Gastrocnemius medialis (tissue), 4 donors: ENCODE measurements at places on chromosomes 16 and 17.
A peak's percentile ranks its signal among the peaks of the same experiment; 100 is the strongest.

- no peak for DNase-seq
- H3K36me3 ChIP-seq: peaks cover 29% of the 10 kb centered on the region
- H3K27ac ChIP-seq: no peak overlapping the region
- H3K4me3 ChIP-seq: no peak overlapping the region
- H3K27me3 ChIP-seq: no peaks in the 10 kb centered on the region
- peaks cover 13% of the 10 kb centered on the region for H3K4me1 ChIP-seq
Measured at GRCh38 chr17:64491034-64491860, 5.6 kb downstream of the POLG2 start.

GRCh38 chr16:57723170-57723569, 12.4 kb upstream of the KATNB1 start:
- no peaks in the 10 kb centered on the region for H3K4me1 ChIP-seq
- H3K27ac ChIP-seq: no peak overlapping the region
- H3K36me3 ChIP-seq: no peaks in the 10 kb centered on the region
- no peak for DNase-seq
- H3K4me3 ChIP-seq: no peak overlapping the region

DNA sequence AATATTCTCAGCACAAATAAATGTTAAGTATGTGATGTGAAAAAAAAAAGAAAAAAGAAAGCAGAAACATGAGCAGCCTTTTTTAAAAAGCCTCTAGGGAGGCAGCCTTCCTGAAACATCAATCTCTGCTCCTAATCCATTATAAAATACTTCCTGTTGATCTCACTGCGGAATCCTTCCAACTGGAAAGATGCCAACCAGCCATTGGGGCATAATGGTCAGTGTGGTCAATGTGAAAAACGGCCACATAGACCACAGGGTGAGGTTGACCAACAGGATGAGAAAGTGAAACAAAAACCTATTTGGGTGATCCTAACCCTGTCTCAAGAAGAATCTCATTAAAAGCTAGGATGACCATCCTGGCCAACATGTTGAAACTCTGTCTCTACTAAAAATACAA, 26.1 kb upstream of the ABCA8 start:
- DNase-seq: peak; percentile 46
- no peaks in the 10 kb centered on the region for H3K4me1 ChIP-seq
- H3K27me3 ChIP-seq: no peaks in the 10 kb centered on the region
- H3K36me3 ChIP-seq: peaks cover 35% of the 10 kb centered on the region

GRCh38 chr17:8056232-8056975, 17.5 kb downstream of the ALOX15B start:
- H3K4me1 ChIP-seq: no peaks in the 10 kb centered on the region
- peak; percentile 16 for DNase-seq
- H3K36me3 ChIP-seq: no peaks in the 10 kb centered on the region
- H3K4me3 ChIP-seq: no peak overlapping the region

DNA sequence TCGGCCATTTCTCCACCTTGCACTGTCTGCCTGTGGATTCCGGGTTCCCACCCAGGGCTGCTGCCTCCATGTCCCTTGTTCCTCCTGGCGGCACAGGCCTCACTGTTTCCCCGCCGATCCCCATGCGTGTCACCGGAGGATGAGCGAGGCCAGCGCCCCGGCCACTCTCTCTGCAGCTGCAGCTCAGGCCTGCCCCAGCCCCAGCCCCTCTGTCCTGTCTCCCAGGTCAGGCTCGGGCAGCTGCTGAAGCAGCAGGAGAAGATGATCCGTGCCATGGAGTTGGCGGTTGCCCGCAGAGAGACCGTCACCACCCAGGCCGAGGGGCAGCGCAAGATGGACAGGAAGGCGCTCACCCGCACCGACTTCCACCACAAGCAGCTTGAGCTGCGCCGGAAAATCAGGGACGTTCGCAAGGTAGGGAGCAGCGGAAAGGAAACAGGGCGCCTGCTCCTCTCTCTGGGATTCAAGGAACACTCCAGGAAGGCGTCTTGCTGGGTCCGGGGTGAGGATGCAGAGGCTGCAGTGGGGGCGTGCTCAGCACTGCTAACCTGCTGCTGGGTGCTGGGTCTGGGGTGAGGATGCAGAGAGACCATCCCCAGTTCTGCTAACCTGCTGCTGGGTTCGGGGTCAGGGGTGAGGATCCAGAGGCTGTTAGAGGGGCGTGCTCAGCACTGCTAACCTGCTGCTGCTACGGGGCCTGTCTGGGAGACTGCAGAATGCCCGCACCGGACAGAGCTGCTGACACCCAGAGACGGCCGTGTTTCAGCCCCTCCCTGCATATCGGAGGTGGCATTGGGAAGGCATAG, 6.1 kb upstream of the GAA start:
- H3K27ac ChIP-seq: no peak overlapping the region
- no peak overlapping the region for H3K4me3 ChIP-seq
- no peak for DNase-seq
- H3K4me1 ChIP-seq: no peaks in the 10 kb centered on the region
- H3K36me3 ChIP-seq: no peaks in the 10 kb centered on the region
- no peaks in the 10 kb centered on the region for H3K27me3 ChIP-seq

DNA sequence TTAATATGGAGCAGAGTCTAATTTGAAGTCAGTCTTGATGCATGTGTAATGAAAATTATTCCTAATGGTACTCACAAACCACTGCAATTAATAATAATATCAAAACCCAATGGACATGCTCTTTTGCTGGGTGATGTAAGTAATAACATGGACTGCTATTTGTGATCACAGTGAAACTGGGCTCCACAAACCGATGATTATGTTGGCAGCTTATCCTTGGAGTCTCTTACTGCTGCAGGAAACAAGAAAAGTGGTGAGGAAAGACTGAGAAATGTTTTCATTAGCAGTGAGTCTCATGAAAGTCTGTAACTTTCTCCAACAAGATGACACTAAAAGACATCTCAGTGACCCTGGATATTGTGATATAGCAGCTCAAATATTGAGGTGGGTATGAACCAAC, 45.2 kb downstream of the TMEM100 start:
- no peaks in the 10 kb centered on the region for H3K27me3 ChIP-seq
- no peaks in the 10 kb centered on the region for H3K36me3 ChIP-seq
- no peaks in the 10 kb centered on the region for H3K4me1 ChIP-seq
- no peak overlapping the region for H3K4me3 ChIP-seq
- DNase-seq: no peak

DNA sequence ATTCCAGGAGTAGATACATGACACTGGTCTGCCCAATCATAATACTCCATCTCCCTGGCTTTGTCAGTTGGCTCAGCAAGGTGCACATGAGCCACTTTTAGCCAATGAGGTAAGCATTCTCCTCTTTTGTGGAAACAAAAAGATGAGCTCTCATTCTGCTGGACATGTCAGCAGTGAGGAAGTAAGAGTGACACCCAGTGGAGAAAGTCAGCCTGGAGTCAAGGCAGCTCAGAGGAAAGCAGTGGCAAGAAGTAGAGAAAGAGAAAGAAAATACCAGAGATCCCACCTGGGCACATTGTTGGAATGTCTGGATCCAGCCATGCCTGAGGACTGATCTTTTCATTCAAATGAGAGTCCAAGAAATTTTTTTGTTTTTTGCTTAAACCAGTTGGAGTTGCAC, 496.9 kb upstream of the C16orf82 start:
- no peaks in the 10 kb centered on the region for H3K4me1 ChIP-seq
- H3K36me3 ChIP-seq: no peaks in the 10 kb centered on the region
- no peak overlapping the region for H3K27ac ChIP-seq
- H3K27me3 ChIP-seq: no peaks in the 10 kb centered on the region
- H3K4me3 ChIP-seq: no peak overlapping the region
- DNase-seq: no peak

DNA sequence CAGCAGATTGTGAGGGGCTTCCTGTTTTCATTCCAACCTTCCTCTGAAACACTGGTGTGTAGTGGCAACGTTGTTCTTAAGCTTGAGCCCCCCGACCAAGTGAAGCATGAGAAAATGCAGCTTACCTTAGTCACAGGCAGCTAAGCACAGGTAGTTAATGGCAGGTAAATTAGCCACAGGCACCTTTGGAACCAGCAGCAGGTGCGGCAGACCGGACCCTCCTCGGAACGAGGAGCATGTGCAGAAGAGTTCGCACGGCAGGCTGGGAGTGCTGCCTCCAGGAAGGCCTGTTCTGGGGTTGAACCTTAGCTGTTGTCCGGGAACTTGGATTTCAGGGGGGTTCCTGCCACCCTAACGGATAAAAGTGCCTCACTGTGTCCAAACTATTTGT, 7.2 kb upstream of the IRF8 start:
- peaks cover 14% of the 10 kb centered on the region for H3K27me3 ChIP-seq
- no peak overlapping the region for H3K4me3 ChIP-seq
- DNase-seq: no peak

DNA sequence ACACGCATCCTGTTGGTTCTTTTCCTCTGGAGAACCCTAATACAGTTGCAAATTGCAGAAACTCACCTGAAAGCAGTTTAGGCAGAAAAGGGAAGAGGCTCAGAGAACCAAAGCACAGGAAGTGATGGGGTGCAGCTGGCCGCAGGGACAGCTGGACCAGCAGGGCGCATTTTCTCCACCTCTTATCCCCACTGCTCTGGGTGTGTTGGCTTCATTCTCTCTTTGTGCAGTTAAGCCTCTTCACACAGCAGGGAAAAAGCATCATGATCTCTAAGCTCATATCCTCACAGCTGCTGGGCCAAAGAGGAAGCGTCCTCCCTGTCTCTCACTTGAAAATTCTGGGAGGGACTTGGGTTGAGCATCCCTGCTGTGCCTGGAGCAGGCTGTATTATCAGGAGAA, 20.0 kb upstream of the LRRC75A start:
- no peak for DNase-seq
- H3K27ac ChIP-seq: no peak overlapping the region
- H3K27me3 ChIP-seq: peaks cover 7% of the 10 kb centered on the region
- H3K4me1 ChIP-seq: peaks cover 6% of the 10 kb centered on the region

- no peaks in the 10 kb centered on the region for H3K4me1 ChIP-seq
- no peaks in the 10 kb centered on the region for H3K36me3 ChIP-seq
- DNase-seq: no peak
- H3K4me3 ChIP-seq: no peak overlapping the region
- H3K27ac ChIP-seq: no peak overlapping the region
Measured at GRCh38 chr16:10245002-10245401, 62.8 kb upstream of the GRIN2A start.
